ENCODE measurements at places on chromosomes 6 and 20. TPM values are rescaled to one million over a fixed set of nuclear protein-coding genes. Genes with fewer than 3 reads are reported as not detected.

The SIGLEC1 gene
- 47.8 TPM for total RNA-seq

The IL17A gene
- total RNA-seq: not detected

The ASXL1 gene
- 86.1 TPM for total RNA-seq

The LY6G6F gene
- total RNA-seq: not detected

The NFKBIL1 gene
- total RNA-seq: 31.6 TPM

The TMEM170B gene
- total RNA-seq: 24.0 TPM

The RIPOR3 gene
- 63.0 TPM for total RNA-seq

The PRPF6 gene
- 49.3 TPM for total RNA-seq

The MEI4 gene
- not detected for total RNA-seq

The NHLRC1 gene
- total RNA-seq: 1.8 TPM

The PGBD1 gene
- 3.3 TPM for total RNA-seq

The DPPA5 gene
- total RNA-seq: not detected

The XKR7 gene
- not detected for total RNA-seq

The BPIFA1 gene
- not detected for total RNA-seq

The STMND1 gene
- not detected for total RNA-seq

The ID4 gene
- total RNA-seq: 10.0 TPM

The BMP7 gene
- total RNA-seq: 0.44 TPM

The MUCL3 gene
- not detected for total RNA-seq

The SLC17A1 gene
- not detected for total RNA-seq

The PRKN gene
- 11.6 TPM for total RNA-seq
